ENCODE measurements at places on chromosomes 7 and 10.

DNA sequence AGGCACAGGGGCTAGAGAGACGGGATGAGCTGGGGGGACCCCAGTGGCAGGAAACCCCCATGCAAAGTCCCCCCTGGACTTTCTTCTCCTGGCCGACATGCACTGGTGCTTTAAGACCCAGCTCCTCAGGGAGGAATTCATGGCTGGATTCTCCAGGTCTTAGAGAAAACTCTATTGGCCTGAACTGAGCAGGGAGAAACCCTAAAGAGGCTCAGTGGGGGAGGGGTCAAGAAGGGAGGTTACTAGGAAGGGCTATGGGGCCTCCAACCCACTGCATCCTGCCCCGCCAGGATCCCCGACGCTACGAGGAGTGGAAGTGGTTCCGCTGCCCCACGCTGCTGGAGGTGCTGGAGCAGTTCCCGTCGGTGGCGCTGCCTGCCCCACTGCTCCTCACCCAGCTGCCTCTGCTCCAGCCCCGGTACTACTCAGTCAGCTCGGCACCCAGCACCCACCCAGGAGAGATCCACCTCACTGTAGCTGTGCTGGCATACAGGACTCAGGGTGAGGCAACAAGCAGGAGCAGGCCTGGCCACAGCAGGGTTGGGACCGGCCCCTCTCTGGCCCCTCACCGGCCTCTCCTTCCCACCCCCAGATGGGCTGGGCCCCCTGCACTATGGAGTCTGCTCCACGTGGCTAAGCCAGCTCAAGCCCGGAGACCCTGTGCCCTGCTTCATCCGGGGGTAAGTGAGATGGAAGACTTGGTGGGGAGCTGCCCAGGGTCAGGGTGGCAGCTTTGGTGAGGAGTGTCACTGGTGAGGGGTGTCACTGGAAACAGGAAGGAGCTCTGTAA lies 13.8 kb downstream of the ATG9B start:
- DNase-seq = no peak

GRCh38 chr10:34629084-34629483 lies 186.0 kb downstream of the PARD3 start:
- no peak for DNase-seq

- DNase-seq = no peak
Observed at GRCh38 chr7:73312831-73313520, 4.3 kb upstream of the NSUN5 start.

- DNase-seq = peak; percentile 86
Observed at GRCh38 chr10:59536167-59537014, 173.3 kb downstream of the SLC16A9 start.

GRCh38 chr7:101156866-101157589 lies 2.8 kb downstream of the AP1S1 start:
- no peak for DNase-seq

DNA sequence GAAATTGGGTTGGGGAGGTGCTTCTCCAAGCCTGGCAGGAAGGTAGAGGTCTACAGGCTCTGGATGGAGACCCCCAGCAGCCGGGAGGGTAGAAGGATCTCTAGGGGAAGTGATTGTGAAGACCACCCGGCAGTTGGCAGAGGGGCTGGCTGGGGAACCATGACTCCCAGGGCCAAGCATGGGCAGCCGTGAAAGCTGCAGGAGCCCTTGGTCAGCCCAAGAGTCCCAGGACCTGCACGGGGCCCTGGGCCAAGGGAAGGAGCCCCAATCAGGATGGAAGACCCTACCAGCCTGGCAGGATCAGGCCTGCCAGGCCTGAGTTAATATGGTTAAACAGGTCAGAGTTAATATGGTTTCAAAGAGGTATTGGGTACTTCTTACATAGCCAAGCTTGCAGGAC lies 126.3 kb upstream of the NANOS1 start:
- no peak for DNase-seq

- DNase-seq = peak; percentile 80
Observed at GRCh38 chr7:44466300-44467216, 23.9 kb downstream of the NUDCD3 start.

- no peak for DNase-seq
Observed at GRCh38 chr7:87027900-87028299, 31.6 kb downstream of the ELAPOR2 start.

DNA sequence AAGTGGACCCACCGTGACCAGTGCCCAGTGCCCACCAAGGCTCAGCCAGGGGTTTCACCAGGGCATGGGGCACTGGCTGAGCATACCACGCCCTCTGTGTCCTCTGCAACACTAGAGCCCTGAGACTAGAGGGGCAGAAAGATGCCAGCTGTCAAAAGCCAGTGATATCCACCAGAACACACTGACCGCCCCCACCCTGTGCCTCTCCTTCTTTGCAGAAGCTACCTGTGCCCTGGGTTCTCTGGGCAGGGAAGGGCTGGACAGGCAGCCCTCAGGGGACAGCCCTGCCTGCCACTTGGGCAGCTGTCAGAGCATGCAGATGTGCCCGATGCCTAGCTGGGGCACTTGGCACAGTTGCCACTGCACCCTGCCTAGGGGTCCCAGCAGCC lies 494 bp downstream of the VSIR start:
- DNase-seq = no peak

DNA sequence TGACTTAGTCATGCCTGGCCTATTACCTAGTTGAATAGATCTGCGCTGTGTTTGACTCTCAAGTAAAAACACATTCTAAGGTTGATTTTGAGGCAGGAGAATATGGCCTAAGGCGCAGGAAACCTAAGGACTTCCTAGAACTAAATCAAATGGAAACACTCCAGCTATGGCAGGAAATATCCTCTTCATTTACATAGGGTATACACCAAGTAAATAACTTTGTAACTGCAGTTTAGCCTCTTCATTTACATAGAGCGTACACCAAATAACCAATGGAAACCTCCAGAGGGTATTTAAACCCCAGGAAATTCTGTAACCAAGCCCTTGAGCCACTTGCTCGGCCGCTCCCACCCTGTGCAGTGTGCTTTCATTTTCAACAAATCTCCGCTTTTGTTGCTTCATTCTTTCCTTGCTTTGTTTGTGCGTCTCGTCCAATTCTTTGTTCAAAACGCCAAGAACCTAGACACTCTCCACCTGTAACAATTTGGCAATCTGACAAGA lies 35.6 kb upstream of the XRCC2 start:
- no peak for DNase-seq

DNA sequence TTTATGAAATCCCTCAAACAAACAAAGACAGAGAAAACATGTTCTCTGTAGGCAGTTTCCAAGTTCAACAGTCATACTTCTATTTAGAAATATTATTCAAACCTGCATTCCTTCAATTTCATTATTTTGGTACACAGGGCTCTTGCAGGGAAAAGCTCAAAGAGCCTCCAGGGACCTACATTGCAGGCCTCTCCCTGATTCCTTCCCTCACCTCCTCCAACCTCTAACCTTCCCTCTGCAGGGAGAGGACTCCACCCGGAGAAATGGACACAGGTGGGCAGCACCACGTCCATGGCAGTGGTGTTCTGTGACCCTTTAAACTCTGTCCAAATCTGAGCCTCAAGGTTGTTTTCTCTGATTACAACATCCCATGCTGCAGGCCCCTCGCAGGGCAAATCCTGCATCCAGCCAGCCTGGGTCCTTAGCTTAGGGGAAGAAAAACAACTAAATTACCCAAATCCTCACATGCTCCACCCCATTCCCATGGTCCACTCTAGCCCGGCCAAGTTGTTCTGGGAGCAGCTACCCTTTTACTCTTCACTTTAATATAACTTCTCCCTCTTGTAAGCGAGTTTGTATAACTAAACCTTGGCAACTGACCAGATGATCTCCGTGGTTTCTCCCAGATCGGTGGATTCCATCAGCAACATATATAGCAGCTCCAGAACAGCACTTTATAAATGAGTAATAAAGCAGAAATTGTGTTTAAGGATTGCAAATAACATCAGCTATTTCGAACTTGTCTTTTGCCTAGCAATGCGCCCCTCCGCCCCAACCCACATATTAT lies 129.8 kb downstream of the CUBN start:
- peak; percentile 81 for DNase-seq

GRCh38 chr7:64878684-64879083 lies 24.4 kb upstream of the ZNF273 start:
- DNase-seq = no peak

- DNase-seq = no peak
Observed at GRCh38 chr7:27183682-27184336, 1.2 kb downstream of the HOXA11 start.

DNA sequence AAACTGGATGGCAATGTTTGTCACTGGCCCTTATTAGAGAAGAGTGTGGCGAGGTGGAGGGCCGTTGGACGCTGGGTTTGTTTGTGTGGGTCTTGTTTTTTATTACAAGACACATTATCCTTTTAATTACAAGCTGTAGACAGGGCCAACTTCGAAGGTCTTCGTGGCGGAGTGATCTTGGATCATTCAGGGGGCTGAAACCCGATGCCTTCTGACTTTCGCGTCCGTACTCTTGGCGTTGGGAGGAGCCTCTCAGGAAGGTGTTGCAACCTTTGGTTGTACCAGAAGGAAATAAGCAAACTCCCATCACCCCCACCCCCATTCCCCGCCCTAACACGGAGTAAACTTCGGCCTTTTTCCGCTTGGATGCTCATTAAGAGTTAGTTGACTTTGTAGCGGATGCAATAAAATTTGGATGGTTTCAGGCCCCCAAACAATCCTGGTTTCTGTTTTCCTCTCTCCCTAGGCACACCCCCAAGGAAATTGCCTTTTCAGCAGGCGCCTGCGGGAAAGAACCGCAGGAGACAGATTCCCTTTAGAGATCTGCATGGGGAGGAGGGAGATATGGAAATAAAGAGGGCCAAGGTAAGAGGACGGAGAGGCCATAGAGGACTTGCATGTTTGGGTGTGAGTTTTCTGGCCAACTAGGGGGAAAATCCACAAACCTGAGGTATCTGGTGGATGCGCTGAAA lies 294.5 kb upstream of the NFE2L3 start:
- no peak for DNase-seq

- peak; percentile 32 for DNase-seq
Observed at GRCh38 chr7:103141753-103142404, 7.0 kb downstream of the NAPEPLD start.

GRCh38 chr10:127310923-127311322 lies 114.5 kb upstream of the INSYN2A start:
- no peak for DNase-seq

- no peak for DNase-seq
Observed at GRCh38 chr10:103936022-103936421, 18.0 kb upstream of the STN1 start.

DNA sequence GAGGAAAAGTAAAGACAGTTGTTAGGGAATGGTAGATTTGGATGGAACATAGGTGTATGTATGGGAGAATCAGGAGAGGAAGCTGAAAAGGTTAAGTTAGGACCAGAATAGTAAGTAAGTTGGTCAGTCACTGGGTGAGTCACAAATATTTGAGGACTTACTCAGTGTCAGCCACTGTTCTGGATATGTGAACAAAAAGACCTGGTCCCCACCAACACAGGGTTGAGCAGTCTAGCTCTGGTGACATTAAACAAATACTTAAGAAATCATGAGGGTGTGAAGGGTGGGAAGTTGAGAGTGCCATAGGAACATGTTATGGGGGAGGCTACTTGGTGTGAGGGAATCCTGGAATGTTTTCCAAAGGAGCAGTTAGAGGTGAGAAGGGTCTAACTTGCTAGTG lies 246.9 kb downstream of the PTEN start:
- DNase-seq = peak; percentile 54

DNA sequence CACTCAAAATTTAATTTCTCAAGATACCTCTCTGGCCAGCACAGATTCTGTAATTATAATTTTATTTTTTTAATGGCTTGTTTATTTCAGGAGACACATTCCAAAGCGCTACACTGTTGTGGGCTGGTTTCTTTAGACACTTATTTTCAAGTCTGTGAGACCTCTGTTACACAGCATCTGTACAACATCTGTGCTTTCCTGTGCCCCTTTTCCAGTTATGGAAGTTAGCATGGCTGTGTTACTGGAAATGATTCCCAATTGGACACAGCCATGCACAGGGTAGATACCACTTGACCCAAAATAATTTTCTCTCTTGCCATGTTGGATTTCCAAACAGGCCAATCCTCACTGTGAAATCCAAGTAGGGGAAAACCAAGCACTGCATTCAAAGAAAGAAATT lies 172.3 kb upstream of the ADCY1 start:
- DNase-seq = no peak

DNA sequence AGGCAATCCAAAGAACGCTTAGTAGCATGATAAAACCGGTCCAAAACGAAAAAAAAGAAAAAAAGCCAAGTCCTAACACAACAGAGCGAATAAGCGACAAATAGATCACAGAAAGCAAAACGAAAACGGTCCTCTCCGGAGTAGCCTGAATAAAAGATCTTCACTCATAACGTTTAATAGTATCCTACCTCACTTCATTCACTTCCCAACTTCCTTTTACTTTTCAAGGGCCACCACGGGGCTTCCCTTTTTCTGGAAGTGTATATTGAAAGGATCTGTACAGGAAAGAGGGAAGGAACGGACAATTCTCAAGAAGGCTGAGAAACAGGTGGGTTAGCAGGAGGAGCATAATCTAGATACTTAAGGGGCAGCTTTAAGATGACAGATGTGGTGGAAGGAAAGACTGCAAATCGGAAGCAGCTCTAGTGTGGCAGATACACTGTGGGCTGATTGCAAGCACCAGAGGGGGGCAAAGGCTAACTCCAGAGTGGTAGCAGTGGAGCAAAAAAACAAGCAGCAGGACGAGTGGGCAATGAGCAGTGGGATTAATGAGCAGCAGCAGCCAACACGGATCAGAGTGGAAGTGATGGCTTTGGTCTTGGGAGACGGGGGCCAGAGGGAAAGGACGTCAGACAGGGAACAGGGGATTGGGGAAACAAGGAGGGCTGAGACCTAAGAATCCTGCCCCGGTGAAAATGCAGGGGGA lies 866 bp downstream of the CNOT4 start:
- peak; percentile 36 for DNase-seq

- peak; percentile 13 for DNase-seq
Observed at GRCh38 chr7:95794917-95795515, 22.7 kb downstream of the DYNC1I1 start.

GRCh38 chr10:14540062-14540461 lies 209.3 kb upstream of the FRMD4A start:
- DNase-seq = no peak

DNA sequence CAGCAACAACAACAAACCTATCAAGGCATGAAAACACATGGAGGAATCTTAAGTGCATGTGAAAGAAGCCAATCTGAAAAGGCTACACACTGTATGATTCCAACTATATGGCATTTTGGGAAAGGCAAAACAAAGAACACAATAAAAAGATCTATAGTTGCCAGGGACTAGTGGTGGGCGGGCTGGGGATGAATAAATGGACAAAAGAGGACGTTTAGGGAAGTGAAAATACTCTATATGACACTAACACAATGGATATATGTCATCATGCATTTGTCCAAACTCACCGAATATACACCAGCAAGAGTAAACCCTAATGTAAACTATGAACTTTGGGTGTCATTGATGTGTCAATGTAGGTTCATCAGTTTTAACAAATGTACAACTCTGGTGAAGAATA lies 89.1 kb downstream of the SEMA3E start:
- no peak for DNase-seq

Data from astrocyte of the spinal cord (primary cell).